T-helper 17 cell (primary cell): ENCODE measurements at places on chromosomes 5 and 9.

GRCh38 chr5:124355928-124356327, 390.5 kb downstream of the ZNF608 start:
- no peak for DNase-seq

DNA sequence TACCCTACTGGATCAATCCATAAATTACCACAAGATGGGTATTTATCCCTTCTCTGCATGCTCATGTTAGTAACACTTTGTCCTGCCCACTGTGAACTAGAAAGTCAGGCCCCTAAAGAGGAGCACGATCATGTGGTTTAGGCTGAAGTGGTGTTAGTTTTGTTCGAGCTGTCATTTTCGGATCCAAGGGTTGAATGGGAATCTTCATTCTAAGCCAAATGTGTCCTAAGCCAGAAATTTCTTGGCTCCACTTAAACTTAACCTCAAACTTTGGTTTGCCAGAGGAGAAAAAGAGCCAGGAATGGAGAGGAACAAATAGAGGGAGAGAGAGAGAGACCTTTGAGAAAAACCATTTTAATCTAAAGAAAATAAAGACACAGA, 837.7 kb upstream of the ZNF608 start:
- no peak for DNase-seq

GRCh38 chr9:122179690-122180074, 20.0 kb downstream of the MORN5 start:
- DNase-seq: no peak

DNA sequence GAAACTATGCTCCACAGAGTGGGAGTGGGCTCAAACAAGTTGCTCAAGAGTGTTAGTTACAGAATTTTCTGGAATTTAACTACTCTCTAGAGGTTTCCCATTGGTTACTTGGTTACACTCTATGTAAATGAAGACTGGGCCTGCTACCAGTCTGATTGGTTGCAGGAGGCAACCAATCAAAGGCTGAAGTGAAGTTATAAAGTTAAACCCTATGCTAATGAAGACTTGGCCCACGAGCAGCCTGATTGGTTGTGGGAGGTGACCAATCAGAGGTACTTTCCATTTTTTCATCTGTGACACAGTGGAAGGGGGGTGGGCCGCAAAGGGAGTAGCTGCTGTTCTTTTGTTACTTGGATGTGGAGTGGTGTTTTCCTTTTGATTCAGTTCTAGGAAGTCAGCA, 69.4 kb downstream of the CACNA1B start:
- no peak for DNase-seq

- no peak for DNase-seq
These were observed 35.1 kb downstream of the NNT start for GRCh38 chr5:43638107-43638506.

GRCh38 chr5:109468288-109468676, 58.5 kb upstream of the PJA2 start:
- no peak for DNase-seq

DNA sequence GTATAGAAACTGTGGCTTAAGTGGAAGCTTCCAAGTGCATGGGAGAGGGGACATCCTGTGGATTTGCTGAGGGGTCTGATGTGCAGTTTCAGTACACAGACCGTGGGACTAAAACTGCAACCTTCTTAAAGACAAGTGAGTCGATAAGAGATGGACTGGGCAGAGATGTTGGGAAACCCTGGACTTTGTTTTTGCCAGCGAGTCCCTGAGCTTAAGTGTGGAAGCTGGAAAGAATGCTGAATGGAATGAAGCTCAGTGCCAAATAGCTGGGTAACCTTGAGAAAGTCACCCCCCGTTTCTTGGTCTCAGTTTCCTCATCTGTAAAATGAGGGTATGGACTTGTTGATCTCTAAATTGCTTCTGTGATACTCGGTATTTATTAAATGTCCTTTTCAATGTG, 37.3 kb upstream of the KLF9 start:
- DNase-seq: no peak

DNA sequence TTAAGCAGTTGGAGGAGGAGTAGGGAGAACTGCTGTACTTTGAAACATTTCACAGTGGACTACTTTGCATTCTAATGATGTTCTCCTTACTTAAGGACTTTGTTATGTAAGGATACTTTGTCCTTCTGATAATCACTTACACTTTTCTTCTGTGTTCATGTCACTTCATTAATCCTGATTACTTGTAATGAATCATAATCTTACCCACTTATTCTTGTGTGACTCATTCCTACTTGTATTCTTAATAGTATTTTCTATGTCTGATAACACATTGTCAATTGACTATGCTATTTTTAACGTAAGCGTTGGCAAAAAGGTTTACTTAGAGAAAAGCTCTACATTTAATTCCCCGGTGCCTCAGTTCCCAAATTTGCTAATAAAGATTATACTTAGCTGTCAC, 63.8 kb downstream of the GHR start:
- no peak for DNase-seq

- no peak for DNase-seq
These were observed 22.2 kb upstream of the SLC9A3 start for GRCh38 chr5:546376-546908.

DNA sequence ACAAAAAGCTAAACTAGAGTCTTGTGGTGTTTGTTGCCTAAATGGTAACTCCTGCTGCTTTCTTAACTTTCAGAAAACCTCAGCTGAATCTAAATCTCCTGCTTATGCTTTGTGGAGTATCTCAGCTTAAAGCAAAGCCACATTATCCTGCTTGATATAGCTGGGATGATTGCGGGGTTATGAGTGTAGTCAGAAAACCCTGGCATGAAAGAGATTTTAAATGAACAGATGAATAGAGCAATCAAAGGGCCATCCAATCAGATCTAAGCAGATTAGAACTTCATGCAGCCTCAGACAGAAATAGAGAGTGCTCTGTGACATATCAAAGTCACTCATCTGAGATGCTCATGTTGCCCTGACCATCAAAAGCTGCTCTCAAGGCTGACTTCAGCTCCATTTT, 305.5 kb downstream of the DMRT2 start:
- no peak for DNase-seq

DNA sequence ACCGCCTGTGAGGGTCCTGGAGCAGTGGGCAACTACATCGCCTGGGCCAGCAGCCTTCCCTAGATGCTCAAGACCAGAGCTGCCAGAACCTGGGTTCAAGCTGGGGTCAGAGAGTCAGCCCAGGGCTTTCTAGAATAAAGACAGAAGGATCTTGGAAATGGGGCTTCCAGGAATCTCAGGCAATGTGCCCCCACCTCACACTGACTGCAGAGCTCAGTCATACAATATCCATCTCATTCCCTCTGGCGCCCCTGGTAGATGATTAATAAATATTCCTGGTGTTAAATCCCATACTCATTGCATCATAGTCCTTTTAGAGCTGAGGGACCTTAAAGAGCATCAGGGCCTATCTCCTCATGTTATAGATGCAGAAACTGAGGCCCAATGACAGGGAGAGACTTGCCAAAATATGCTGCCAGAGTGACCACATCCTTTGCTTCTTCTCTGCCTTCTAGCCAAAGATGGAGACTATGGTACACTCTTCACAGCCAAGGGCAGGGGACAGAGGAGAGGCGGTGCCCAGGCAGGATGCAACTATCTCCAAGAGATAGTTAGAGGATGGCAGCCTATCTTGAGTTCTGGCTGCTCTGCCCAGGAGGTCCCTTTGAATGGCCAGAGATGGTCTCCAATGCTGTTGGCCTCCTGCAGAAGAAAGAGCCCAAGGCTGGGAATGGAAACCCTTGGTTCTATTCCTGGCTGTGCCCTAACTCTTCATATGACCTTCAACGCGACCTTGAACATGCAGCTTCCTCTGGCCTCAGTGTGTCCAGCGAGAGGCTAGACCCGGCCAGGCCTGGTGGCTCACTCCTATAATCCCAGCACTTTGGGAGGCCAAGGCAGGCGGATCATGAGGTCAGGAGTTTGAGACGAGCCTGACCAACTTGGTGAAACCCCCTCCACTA, 36.2 kb upstream of the IL17B start:
- no peak for DNase-seq

DNA sequence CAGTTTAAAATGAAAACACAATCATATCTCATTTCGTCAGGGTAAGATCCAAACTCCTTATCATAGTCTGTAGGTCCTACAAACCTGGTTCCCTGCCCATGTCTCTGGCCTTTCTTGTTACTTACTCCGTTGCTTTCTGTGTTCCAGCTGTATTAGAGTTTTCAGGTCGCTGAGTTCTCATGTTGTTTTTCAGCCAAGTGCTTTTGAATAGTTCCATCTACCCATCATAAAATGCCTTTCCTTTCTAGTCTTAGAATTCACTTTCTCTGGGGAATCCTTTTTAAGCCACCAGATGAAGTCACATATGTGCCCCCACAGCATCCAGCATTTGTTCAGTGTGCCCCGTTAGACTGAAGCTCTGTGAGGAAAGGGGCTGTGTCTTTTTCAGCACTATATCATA, 228.7 kb downstream of the YTHDC2 start:
- DNase-seq: no peak

DNA sequence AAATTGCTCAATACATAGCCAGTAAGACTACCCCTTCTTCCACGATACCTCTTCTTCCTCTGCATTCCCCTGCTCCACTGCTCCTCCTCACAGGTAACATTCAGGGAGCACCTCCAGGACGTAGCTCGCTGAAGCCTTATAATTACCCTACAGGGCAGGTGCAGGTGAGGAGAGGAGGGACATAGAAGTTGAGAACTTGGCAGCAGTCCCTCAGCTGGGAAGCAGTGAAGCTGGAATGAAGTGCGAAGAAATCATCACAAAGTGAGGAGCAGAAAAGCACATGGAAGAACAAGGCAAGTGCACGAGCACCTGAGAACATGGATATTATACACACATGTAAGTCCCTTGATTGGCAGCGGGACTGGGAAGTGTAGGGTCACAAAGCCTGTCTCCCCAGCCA, 118.2 kb downstream of the HSD17B3 start:
- no peak for DNase-seq

DNA sequence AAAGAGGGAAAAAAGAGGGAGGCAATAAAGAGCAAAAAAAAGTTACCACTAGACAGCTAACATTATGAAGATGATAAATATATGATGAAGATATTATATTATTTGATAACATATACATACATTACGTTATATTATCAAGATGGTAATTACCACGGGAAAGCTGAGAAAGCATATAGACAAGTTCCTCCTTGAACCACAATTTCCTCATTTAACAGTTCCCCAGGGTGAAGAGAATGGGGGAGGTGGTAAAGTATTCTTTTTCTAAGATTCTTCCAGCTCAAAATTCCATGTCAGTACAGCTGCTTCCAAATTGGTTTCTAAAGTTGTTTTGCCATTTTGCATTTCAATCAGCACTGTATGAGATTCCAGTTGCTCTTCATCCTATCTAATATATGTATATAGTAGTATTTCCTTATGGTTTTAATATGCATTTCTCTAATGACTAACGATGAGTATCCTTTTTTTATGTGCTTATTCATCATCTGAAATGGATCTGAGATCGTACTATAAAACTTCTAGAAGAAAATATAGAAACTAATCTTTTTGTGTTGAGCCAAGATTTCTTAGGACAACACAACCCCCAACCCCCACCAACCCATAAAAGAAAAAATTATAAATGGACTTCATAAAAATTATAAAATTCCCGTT, 49.5 kb upstream of the C9orf72 start:
- DNase-seq: no peak

- DNase-seq: no peak
These were observed 241.5 kb downstream of the NR3C1 start for GRCh38 chr5:143161885-143162540.

- DNase-seq: no peak
These were observed 6.6 kb downstream of the OR13J1 start for GRCh38 chr9:35863583-35863982.

DNA sequence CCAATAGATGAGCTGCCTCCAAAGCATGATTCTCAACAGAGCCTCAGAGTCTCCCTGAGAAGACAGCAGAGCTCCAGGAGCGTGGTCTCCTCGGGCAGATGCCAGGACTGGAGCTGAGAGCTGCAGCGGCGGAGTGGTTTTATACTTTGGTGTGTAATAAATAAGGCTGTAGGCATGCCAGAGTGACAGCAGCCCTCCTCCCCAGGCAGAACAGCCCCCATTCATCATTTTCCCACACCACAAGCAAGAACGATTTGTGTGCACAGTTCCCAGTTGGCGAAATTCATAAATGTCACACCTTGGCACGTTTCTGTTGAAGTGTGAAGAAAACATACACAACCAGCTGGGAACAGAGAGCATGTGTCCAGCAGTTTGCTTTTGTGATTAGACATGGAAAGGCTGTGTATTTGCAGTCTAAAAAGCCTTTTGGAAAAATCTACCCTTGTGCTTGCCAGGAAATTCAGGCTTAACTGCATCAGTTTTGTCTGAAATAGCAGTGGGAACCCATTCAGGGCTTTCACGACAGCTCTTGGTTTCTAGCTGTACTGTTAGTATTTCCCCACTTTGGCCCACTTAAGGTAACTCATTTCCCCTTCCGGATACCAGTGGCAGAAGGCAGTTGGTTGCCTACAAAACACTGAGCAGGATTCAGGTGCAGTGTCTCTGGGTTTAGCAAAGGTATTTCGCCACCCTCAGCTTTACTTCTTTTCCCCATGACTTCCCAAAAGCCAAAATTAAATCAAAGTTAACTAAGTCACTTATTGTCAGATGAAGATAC, at the start of gene C1QTNF3:
C1QTNF3 (minus strand) TSS at position 115 of the 778 bp plus-strand sequence; CDS start at position 27, 88 bp downstream.
- DNase-seq: no peak

DNA sequence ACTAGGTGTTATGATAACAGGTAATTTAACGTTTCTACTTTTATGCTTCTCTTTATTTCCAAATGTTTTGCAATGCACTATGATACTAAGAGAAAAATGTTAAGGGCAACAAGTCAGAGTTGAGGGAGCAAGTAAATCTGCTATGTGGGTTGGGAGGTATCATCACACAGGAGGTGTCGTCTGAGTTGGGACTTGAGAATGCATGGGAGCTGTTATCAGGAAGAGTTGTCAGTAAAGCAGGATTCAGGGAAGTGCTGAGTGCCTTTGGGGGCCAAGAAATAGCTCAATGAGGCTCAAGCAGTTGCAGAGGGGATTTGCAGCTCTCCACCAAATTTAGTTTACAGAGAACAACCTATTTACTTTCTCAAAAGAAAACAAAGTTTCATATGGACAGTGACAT, 108.0 kb downstream of the PPP2R2B start:
- DNase-seq: no peak

- no peak for DNase-seq
These were observed 45.3 kb upstream of the DPYSL3 start for GRCh38 chr5:147555176-147555575.

- DNase-seq: no peak
These were observed 281.4 kb downstream of the DMRT2 start for GRCh38 chr9:1331546-1332038.

- DNase-seq: no peak
These were observed 1703.8 kb downstream of the MAT2B start for GRCh38 chr5:165209101-165209727.

DNA sequence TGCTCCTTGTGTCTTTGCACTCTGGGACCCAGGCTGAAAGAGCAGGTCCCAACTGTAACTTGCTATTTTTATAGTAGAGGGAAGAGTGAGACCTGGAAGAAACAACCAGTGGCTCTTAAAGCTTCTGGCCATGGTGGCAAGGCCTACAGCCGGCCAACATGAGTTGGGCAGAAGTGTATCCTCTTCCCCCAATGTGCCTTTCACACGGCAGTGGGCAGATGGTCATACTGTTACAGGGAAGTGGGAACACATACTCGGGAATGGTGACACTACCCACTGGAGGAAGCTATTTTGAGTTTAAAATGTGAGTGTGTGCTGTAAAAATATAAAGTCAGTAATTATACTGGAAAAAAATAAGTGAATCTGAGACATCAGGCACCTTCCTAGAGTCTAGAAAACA, 116.0 kb downstream of the MVB12B start:
- no peak for DNase-seq
